ENCODE measurements at places on chromosomes 2 and 18.
A peak's percentile ranks its signal among the peaks of the same experiment; 100 is the strongest.

GRCh38 chr2:177808984-177809809 is 263.4 kb downstream of the PDE11A start:
- DNase-seq: no peak

DNA sequence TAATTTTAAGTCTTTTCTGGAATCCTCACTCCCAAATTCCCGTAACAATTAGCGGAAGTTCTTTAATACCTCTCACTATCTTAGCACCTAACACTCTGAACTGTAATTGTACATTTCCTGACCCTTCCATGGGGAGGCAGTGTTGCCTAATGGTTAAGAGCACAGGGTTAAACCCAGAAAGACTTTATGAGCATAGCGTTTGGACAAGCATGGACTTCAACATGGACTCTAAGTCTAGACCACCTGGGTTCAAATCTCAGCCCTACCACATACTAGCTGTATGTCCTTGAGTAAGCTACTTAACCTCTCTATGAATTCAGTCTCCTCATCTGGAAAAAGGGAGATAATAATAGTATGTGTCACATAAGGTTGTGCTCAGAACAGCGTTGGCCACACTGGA is 13.0 kb downstream of the ANTXR1 start:
- no peak for DNase-seq

- no peak for DNase-seq
Observed at GRCh38 chr2:30934066-30934465, 126.8 kb upstream of the CAPN13 start.

GRCh38 chr2:146669735-146670134 is 1175.1 kb upstream of the ACVR2A start:
- DNase-seq: no peak

DNA sequence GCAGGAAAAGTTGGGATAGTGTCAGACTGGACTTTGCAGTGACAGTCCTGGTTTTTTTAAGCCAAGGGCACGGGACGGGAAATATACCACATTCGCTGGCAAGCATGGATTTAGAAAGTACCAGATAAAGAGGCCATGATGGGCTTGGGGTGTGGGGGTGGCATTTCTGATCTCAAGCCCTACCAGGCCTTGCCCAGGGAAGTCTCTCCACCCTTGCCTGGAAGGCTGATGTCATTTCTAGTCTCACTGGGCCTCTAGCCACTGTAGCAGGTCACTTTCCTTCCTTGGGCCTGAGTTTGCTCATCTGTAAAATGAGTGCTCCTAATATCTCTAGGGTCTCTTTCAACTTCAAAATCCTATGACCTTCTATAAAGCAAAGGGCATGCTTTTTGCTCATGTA is 1.8 kb downstream of the ZBTB7C start:
- DNase-seq: no peak

- DNase-seq: no peak
Observed at GRCh38 chr2:202133909-202134265, 60.8 kb downstream of the KIAA2012 start.

DNA sequence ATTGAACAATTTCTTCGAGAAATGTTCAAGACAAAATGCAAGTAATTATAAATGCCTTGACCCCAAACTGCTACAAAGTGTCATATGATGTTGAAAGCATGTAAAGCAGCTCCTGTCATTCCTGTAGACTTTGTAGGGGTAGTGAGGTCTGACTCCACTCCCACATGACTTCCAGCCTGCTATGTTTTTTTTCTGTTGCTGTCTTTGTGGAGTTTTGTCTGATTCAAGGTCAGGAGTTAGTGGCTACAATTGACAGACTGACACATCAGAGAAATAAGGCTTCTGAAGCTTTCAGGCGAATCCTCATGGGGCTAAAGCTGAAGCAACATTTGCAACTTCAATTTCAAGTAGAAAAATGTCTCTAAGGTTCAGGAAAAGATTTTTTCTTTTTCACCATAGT is 63.9 kb upstream of the CCDC195 start:
- DNase-seq: no peak

- peak; percentile 39 for DNase-seq
Observed at GRCh38 chr2:70069049-70069448, 18.2 kb upstream of the PCBP1 start.

- DNase-seq: no peak
Observed at GRCh38 chr2:121356058-121356640, 71.1 kb upstream of the TFCP2L1 start.

DNA sequence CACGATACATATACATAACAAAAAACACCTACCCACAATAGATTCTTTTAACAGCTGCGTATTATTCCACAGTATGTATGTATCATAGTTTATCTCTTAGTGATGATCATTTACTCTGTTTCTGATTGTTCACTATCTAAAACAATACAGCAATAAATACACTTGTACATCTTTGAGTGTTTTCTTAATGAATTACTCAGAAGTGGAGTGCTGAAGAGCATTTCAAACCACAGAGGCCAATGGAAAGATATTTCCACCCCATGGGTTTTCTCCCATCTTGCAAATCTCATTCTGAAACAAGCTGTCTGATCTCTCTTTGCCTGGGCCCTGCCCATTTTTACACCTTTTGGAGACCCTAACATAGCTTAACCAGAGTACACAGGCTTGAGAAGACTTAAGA is 113.8 kb upstream of the KLF7 start:
- no peak for DNase-seq

- no peak for DNase-seq
Observed at GRCh38 chr2:21646345-21646744, 522.6 kb downstream of the TDRD15 start.

GRCh38 chr18:34399892-34400291 is 175.2 kb upstream of the NOL4 start:
- DNase-seq: no peak

DNA sequence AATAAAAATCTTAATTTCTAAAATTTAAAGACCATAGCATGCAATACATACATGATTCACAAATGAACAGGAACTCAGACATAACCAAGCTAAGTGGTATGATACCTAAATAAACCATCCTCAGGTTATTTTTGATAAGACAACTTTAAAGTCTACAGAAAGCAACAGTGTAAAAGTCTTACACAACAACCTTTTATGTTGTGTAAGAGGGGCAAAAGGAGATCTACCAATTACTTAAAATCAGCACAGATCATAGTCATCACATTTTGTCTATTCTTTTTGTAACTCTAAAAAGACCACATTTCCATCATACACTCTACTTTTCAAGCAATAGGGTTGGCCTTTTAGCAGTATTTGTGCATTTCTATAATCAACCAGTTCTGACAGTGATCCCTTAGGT is 16.3 kb downstream of the SP3 start:
- DNase-seq: no peak

- DNase-seq: no peak
Observed at GRCh38 chr18:69992776-69993175, 45.1 kb upstream of the CD226 start.

GRCh38 chr2:143768991-143769390 is 639.8 kb downstream of the ARHGAP15 start:
- no peak for DNase-seq

- DNase-seq: no peak
Observed at GRCh38 chr2:5734859-5735520, 42.8 kb downstream of the SOX11 start.

GRCh38 chr2:67880291-67880761 is 182.5 kb downstream of the C1D start:
- no peak for DNase-seq

DNA sequence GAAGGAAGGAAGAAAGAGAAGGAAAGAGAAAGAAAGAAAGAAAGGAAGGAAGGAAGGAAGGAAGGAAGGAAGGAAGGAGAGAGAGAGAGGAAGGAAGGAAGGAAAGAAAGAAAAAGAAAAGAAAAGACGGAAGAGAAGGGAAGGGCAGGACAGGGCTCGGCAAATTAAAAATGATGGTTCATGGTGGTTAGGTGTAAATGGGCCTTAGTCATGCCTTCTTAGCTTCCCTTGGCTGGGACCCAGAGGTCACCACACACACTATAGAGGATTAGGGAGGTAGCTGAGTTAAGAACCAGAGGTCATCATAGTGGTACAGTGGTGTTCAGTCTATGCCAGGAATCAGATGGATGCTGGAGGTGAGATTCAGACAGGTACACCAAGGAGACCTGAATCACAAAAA is 9.3 kb upstream of the ATL2 start:
- DNase-seq: no peak

- no peak for DNase-seq
Observed at GRCh38 chr2:7825591-7826312, 856.1 kb upstream of the ID2 start.

GRCh38 chr18:70840649-70841048 is 551.8 kb downstream of the SOCS6 start:
- DNase-seq: no peak

GRCh38 chr2:5748946-5749345 is 56.8 kb downstream of the SOX11 start:
- no peak for DNase-seq

DNA sequence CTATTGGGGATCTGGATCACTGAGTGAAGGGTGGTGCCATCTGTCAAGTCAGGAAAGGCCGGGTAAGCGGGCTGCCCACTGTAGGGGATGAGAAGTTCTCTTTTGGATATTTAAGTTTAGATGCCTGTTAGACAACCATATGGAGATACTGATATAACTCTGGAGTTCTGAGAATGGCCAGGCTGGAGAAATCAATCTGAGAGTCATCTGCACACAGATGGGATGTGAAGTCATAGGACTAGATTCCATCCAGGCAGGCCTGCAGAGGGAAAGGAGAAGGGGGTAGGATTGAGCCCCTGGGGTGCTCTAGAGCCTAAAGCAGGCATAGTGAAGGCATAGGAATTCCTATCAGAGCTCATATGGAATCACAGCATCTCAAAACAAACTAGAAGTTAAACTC is 30.1 kb downstream of the SPRED2 start:
- DNase-seq: no peak

DNA sequence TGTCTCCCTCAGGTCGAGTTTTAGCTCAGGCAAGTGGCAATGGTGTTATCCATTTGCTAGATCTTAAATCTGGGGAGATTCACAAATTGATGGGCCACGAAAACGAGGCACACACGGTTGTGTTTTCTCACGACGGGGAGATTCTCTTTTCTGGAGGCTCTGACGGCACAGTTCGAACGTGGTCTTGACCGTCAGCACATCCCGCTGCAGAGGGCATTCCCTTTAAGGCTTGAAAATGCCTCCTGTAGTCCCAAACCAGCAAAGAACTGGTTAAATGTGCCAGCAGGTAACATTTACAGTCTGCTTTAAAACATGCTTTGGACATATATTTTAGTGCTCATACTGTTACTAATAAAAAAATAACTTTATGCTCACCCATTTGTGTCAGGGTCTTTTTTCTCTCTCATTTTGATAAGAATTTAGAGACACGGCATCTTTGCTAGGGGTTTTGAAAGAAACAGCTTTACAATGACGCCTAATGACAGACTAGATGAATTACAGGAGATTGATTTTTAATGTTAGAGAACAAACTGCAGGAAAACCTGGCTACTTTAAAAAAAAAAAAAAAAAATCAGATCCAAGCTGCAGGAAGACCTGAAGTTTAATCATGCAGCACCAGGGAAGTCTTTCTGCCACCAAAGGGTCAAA is 602 bp upstream of the VWC2L start:
- no peak for DNase-seq

GRCh38 chr2:226461981-226462380 is 337.6 kb downstream of the IRS1 start:
- DNase-seq: no peak

DNA sequence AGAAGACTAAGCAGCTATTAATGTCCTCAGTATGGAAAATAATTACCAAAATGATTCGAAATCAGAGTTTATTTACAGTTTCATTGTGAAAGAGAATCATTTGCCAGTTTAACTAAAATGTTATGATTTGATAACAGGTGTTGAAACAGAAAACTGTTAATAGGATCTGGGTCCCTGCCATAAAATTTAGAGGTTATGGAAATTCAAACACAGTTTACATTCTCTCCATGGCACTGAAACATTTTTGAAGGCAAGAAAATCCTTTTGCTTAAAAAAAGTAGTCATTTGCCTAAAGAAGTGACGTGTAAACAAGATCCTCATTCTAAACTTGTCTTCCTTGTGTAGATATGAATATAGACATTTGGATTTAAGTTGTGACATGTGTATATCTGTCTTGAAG is 743.8 kb downstream of the SLC4A3 start:
- no peak for DNase-seq

- no peak for DNase-seq
Observed at GRCh38 chr18:58492891-58493469, 135.9 kb downstream of the ALPK2 start.

DNA sequence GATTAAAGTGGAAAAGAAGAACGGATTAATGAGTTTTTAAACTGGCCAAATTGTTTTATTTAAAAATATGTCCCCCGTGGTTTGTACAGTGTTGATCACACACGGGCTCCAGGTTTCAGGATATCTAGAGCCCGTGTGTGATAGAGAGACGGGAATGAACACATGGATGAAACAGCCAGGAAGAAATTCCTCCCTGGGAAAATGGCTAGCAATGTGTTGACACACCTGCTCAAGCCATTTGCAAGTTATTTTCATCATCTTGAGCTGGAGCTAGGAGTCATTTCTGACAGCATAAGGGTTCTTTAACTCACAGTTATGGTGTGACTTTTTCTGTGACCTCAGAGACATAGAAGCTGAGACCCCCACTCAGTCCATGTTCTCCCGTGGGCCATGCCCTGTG is 81.6 kb downstream of the LRRFIP1 start:
- DNase-seq: no peak

DNA sequence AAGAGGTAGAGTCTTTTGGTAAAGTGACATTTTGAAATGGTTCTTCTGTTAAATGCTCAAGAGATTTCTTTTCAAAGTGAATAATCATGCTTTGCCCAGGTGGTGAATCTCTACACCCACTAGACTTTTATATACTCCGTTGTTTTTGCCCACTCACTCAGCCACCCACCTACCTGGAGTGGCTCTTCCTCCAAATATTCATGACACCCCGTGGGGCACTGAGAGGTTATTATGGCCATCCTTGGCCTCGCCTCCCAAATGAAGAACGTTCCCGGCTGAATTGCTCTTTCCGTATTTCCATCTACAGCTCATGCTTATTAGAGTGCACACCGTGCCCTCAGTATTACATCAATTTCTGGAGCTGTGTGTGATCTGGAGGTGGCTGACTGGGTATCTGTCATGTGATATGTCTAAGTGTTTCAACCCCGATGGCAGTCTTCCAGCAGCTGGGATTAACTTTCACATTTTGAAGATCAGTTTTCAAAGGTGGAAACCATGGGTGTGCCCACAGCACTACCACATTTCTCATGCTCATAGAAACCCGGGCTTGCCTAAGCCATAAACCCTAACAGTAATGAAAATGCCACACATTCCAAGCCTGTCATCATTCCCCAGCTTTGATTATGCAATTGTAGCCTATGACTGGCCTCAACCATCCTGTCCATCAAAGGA is 406.6 kb upstream of the MMADHC start:
- no peak for DNase-seq

- no peak for DNase-seq
Observed at GRCh38 chr2:203697190-203697589, 9.2 kb upstream of the CD28 start.

DNA sequence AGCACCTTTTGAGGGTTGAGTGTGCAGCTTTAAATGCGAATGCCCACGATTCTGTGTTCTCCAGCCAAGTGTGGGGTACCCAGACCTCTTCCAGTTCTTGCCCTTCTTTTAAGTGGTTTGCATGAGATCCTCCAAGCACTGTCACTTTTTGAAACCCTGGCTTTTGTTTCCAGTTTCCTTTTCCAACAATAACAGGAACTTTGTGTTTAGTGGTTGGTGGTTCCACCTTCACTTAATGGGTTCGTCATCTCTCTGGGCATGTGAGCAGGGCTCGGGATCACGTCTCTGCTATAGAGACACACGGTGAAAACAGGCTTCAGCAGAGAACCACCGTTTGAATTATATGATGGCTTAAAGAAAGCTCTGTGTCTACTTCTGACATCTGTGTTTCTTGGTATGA is 197.6 kb downstream of the LDLRAD4 start:
- DNase-seq: no peak
